ENCODE measurements at places on chromosomes 12 and 14.

- DNase-seq, result no peak
Measured at GRCh38 chr12:45017916-45018315, 33.0 kb downstream of the DBX2 start.

DNA sequence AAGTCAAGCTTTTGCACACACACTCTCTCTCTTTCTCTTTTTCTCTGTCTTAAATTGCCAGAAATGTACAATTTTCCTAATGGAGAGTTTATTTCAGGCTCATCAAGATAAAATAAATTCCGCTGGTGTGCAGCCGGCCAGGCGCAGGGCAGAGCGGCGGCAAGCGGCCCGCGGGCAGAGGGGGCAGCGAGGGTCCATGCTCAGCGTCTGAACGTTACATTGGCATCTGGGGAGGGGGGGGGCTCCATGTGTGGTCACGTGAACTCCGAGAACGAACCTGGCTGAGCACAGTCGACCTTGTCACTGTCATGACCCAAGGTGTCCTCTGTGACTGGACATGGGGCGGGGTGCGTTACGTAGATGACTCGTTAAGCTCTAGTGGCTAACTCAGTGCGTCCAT is 23.8 kb upstream of the FZD10 start:
- DNase-seq, result no peak

GRCh38 chr12:103844305-103844704 is 3.3 kb upstream of the NT5DC3 start:
- no peak for DNase-seq

DNA sequence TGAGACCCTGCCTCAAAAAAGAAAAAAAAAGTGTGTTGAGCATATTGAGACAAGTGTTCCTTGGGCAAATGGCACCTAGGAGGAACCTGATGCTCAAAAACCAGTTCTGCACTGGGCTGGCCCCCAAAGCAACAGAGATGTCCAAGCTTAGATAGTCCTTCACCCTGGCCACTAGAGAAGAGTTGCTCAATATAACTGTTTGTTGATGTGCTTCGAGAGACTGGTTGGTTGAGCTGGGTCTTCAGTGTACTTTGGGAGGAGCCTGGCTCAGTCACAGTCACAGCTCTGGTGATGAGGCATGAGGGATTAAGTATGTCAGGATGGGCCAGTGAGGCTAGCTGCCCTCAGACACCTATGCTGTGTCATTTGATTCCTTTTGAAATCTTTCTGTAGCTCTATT is 38.0 kb downstream of the SLC2A14 start:
- DNase-seq, result no peak

DNA sequence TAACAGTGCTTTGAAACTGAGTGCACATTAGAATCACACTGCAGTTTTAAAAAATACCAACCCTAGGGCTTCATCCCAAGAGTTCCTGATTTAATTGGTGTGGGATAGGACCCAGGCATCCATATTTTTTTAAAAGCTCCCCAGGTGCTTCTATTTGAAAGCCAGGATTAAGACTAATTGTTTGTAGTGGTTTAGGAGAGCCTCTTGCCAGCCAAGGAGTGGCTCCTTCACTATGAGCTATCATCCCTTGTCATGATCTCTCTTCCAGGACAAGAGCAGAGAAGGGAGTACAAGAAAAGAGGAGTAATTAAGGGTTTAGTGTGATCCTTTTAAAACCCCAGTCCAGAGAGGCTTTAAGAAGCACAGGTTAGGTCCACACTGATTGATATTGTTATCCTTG is 178.0 kb downstream of the CAND1 start:
- no peak for DNase-seq

GRCh38 chr14:59755409-59756135 is 115.0 kb downstream of the RTN1 start:
- no peak for DNase-seq

- no peak for DNase-seq
Measured at GRCh38 chr12:14612898-14613445, 45.3 kb upstream of the PLBD1 start.

GRCh38 chr12:47396902-47397663 is 308.7 kb downstream of the RPAP3 start:
- DNase-seq, result no peak

GRCh38 chr12:46686267-46686942 is 139.4 kb downstream of the SLC38A4 start:
- no peak for DNase-seq

GRCh38 chr12:100554608-100555077 is 18.8 kb upstream of the GAS2L3 start:
- peak; percentile 29 for DNase-seq

GRCh38 chr14:50045039-50045711 is 71.2 kb downstream of the VCPKMT start:
- DNase-seq, result peak; percentile 62

DNA sequence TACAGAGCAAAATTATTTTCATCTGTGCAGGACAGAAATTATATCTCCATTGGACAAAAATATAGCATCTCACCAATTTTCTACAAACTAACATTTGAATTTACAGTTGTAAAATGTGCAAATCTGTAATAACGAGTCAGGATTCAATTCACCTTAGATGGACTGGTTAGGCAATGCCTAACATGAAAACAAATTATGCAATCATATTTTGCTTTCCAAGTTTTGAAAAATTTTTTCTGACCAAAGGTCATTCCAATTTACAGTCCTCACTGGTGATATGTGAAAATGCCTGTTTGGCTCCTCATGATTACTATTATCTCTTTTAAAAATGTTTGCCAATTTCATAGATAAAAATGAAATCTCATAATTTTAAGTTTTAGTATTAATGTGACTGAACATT is 6.5 kb upstream of the CPM start:
- DNase-seq, result no peak

DNA sequence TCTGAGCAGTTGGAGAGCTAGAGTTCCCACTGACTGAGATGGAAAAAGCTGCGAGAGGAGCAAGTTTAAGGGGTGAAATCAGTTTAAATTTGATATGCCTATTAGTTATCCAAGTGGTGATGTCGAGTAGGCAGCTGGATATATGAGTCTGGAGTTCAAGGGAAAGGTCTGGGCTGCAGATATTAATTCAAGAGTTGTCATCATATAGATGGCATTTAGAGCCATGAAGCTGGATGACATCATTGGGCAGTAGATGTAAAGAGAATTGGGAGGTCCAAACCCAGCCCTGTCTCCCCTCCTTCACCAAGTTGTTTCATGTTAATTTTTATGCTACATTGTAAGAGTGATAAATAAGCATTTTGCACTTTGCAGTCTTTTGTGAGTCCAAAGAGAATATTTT is 898.1 kb downstream of the GALC start:
- DNase-seq, result no peak

GRCh38 chr12:39990122-39991101 is 115.5 kb downstream of the SLC2A13 start:
- DNase-seq, result no peak

GRCh38 chr14:90782892-90783291 is 33.3 kb downstream of the TTC7B start:
- no peak for DNase-seq

DNA sequence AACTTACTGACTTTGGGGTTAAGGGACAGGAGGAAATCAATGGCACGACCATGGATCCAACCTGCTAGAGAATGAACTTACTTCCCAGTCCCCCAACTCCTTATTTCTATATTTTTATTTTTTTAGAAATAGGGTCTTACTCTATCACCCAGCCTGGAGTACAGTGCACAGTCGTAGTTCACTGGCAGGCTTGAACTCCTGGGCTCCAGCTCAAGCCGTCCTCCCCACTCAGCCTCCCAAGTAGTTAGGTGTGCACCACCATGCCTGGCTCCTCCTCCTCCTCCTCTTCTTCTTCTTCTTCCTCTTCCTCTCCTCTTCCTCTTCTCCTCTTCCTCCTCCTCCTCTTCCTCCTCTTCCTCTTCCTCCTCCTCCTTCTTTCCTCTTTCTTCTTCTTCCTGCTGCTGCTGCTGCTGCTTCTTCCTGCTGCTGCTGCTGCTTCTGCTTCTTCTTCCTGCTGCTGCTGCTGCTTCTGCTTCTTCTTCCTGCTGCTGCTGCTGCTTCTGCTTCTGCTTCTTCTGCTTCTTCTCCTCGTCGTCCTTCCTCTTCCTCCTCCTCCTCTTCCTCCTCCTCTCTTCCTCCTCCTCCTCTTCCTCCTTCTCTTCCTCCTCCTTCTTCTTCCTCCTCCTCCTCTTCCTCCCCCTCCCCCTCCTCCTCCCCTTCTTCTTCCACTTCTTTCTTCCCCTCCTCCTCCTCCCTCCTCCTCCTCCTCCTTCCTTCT is 390.1 kb upstream of the RGS6 start:
- DNase-seq, result no peak

DNA sequence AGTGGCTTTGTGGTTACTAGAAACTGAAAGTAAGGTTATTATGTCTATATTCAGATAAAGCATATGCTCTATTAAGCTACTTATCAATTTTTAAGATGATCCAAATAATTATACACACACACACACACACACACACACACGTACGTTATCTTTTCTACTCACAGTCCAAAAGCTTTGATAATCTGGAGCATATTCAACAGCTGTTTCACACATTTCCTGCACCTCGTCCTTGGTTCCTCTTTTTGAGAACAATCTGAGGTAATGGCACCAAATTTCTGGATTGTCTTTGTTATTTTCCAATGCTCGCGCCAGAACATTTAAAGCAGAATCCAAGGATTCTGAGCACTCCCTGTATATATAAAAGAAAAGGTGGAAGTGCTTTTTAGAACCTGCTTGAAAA is 37.5 kb downstream of the ZFC3H1 start:
- DNase-seq, result peak; percentile 18

- DNase-seq, result no peak
Measured at GRCh38 chr14:89509891-89510290, 92.9 kb upstream of the FOXN3 start.

DNA sequence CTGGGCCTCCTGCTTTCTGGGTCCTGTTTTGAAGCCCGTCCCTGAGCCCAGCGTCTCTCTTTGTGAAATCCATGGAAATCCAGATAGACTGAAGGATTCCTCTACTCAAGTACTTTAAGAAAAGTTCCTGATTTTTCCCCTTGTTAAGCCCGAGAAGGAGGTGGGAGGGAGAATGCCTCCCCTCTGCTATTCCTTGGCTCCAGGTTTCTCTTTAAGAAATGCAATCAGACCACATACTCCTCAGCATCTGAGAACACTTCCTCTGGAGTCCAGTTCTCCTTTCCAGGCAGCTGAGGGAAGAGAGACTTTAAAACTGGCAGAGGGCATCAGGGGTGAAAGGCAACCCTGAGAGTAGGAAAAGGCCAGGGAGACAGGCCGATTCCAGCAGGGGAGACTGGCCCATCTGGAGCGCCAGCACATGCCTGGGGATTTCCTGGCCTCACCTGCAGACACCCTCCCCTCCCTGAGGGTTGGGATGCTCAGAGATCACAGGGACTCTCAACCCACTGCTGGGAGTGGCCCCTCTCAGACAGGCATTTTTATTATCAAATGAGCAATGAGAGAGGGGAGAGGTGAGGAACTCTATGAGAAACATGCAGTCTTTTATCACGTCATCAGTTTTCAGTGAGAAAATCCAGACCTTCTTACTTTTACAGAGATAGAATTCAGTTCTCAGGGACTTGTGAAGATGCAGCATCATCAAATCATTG is 2.0 kb upstream of the EMP1 start:
- DNase-seq, result no peak

- DNase-seq, result no peak
Measured at GRCh38 chr12:50106907-50107306, 3.1 kb downstream of the GPD1 start.

GRCh38 chr14:36208690-36209278 is 32.3 kb upstream of the PTCSC3 start:
- DNase-seq, result no peak

DNA sequence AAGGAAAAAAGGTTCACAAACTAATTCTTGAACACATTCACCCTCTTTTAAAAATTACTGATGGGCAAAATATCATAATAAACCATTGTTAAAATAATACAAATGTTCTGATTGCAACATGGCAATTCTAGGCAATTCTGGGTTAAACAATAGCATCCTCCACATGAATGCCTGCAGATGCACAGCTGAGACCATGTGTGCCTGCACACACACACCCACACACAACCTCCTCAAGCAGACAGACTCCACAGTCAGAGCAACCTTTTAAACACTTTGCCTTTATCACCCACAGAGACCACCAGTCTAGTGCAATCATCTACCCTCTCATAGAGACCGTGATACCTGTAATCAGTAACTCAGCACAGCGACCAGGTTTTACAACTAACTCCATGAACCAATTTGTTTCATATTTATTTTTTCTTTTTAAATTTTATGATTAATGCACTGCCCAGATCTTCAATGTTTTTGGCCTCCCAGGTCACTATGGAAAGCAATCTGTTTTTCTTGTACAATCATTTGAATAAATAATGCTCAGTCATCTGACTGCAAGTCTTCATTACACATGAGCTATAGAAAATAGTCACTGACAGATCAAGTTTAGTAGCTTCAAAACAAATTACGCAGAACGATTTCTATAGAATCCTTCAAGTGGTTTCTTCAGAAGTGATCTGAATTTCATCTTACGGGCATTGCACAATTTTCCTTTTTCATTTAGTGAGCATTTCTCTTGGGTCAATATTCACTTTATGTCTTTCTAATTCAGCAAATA is 105.8 kb downstream of the PRKD1 start:
- no peak for DNase-seq

- DNase-seq, result no peak
Measured at GRCh38 chr12:13258197-13258596, 61.7 kb downstream of the EMP1 start.

DNA sequence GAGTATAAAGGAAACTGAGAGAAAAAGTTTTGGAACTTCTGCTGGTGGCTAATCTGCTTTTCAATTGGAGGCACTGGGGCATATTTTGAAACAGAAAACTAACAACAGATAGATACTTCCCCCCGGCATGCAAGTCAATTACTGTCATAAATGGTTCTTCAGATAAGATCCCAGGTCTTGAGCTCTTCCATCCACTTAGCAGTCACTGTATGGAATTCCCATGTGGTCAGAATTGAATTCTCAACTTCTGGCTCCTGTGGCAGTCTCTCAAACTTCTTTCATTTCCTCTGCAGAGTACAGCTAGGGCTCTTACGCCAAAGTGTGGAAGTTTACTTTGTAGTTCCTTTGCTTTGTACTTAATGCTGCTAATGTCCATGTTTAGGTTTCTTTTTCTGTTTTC is 452.2 kb downstream of the IPO8 start:
- no peak for DNase-seq

GRCh38 chr12:46177837-46178608 is 90.8 kb downstream of the SLC38A1 start:
- no peak for DNase-seq

GRCh38 chr12:104351057-104351983 is 47.8 kb downstream of the EID3 start:
- no peak for DNase-seq

GRCh38 chr14:68278576-68279436 is 459.2 kb downstream of the RAD51B start:
- no peak for DNase-seq

DNA sequence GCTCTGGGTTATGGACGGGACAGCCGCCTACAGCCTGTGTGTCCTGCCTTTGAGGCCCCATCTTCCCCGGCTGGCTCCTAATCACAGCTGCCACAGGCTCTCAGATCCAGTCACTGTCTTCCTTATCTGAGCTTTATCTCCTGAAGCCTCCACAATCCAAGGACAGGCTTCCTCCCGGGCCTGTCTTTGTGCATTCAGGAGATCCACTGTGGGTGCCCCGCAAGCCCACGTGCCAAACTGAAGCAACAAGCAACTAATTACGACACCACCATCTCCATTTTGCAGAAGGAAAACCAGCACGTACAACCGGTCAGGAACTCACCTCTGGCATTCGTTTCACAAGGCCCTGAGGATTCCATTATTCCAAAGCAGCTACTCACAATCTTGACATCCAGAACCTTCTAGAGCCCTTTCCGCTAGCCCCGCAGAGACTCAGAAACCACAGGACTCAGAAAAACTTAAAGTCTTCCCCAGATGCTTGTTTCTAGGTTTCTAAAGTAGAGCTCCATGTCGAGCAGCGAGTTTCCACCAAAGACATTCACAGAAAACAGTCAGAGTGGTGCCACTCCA is 14.0 kb downstream of the SYNE3 start:
- no peak for DNase-seq
